ENCODE measurements at places on chromosomes 4 and X. TPM values are rescaled to one million over a fixed set of nuclear protein-coding genes. Genes with fewer than 3 reads are reported as not detected.
A peak's percentile ranks its signal among the peaks of the same experiment; 100 is the strongest.

The ARHGAP6 gene
- total RNA-seq: 0.84 TPM

The HMGB3 gene
- 9.2 TPM for total RNA-seq

The GAGE12J gene
- total RNA-seq: not detected

- H3K27ac ChIP-seq: no peak overlapping the region
- H3K4me3 ChIP-seq: no peak overlapping the region
- peaks cover 7% of the 10 kb centered on the region for H3K27me3 ChIP-seq
- no peak for DNase-seq
- no peaks in the 10 kb centered on the region for H3K36me3 ChIP-seq
Observed at GRCh38 chrX:100645106-100645505, 1.1 kb downstream of the SRPX2 start.

DNA sequence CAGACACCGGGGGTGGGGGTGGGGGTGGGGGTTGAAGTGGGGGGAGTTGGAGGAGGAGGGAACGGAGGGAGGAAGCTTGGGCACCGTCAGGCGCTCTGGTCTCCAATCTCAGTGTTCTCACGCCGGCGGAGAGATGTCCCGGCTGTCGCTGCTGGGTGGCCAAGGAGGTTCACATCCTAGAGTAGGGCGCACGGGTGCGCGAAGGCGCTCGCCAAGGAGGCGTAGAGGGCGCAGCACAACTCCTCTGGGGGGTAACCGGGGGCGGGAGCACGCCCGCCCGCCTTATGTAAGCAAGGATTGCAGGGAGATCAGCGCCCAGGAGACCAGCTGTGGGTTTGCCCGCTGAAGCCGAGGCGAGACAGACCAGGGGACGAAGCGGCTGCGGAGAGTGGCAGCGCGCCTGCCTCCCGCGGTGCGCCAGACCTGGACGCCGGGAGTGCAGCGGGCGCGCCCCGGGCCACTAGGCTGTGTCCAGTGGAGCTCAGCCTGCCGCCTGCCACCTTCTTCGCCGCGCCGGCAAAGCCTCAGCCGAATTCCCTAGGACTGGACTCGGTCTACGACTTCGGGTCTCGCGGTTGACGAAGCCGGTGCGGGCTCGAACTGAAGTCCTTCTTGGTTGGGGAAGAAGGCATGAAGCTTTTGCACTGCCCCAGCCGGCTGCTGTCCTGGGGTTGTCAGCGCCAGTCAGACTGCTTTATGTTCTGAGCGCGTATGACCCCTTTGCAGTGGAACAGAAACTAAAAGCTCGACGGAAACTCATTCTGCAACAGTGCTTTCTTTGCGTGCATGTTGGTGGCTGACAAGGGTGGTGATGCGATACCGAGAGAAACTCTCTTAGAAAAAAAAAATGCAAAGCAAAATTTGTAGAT is 707 bp upstream of the UNC5C start:
- H3K27ac ChIP-seq: peak overlapping the region; percentile 79
- peaks cover 12% of the 10 kb centered on the region for H3K27me3 ChIP-seq
- H3K4me3 ChIP-seq: peak overlapping the region; percentile 48
- DNase-seq: peak; percentile 37
- no peaks in the 10 kb centered on the region for H3K36me3 ChIP-seq
- H3K4me1 ChIP-seq: peaks cover 23% of the 10 kb centered on the region

- no peak for DNase-seq
- H3K4me3 ChIP-seq: no peak overlapping the region
- H3K27me3 ChIP-seq: no peaks in the 10 kb centered on the region
- no peak overlapping the region for H3K27ac ChIP-seq
- H3K4me1 ChIP-seq: no peaks in the 10 kb centered on the region
- H3K36me3 ChIP-seq: peaks cover 5% of the 10 kb centered on the region
Observed at GRCh38 chrX:124098089-124098488, 136.6 kb downstream of the STAG2 start.

- no peak overlapping the region for H3K27ac ChIP-seq
- no peaks in the 10 kb centered on the region for H3K4me1 ChIP-seq
- no peaks in the 10 kb centered on the region for H3K27me3 ChIP-seq
- DNase-seq: no peak
Observed at GRCh38 chr4:96983830-96984229, 1143.9 kb downstream of the PDHA2 start.

GRCh38 chr4:93199492-93199891 is 629.1 kb upstream of the ATOH1 start:
- H3K4me3 ChIP-seq: no peak overlapping the region
- no peaks in the 10 kb centered on the region for H3K27me3 ChIP-seq
- no peaks in the 10 kb centered on the region for H3K36me3 ChIP-seq
- no peak for DNase-seq
- no peak overlapping the region for H3K27ac ChIP-seq

DNA sequence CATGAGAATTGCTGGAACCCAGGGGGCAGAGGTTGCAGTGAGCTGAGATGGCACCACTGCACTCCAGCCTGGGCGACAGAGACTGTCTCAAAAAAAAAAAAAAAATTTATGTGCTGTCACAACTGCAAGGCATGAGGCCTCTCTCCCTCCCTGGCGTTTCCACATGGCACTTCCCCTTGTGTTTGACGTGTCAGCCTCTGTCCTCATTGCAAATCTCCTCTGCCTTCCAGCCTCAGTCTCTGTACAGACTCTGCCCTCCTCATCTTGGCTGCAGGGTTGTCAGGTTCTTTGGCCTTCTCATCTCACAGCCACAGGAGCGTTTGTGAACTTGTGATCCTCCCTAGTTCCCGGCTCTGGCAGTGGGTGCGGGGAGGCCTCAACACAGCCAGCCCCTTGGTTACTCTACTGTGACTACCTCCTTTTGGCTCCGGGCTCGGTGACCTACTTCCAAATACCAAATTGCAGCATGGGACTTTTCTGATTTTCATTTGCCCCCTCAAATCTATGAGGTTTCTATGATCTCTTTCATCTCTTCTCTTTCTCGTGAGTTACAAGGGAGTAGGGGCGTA is 250.0 kb downstream of the CBR4 start:
- no peaks in the 10 kb centered on the region for H3K27me3 ChIP-seq
- H3K27ac ChIP-seq: no peak overlapping the region
- DNase-seq: no peak
- H3K36me3 ChIP-seq: no peaks in the 10 kb centered on the region

- no peaks in the 10 kb centered on the region for H3K4me1 ChIP-seq
- no peak overlapping the region for H3K4me3 ChIP-seq
- H3K27ac ChIP-seq: no peak overlapping the region
- no peaks in the 10 kb centered on the region for H3K27me3 ChIP-seq
Observed at GRCh38 chr4:8311101-8312068, 41.8 kb downstream of the HTRA3 start.
